ENCODE measurements at places on chromosomes 2 and 18. TPM values are rescaled to one million over a fixed set of nuclear protein-coding genes. Genes with fewer than 3 reads are reported as not detected.

The CIB4 gene
- total RNA-seq: not detected

The GRB14 gene
- 0.53 TPM for total RNA-seq

The FBXO48 gene
- 0.23 TPM for total RNA-seq

The OSR1 gene
- total RNA-seq: not detected

The MAP3K19 gene
- total RNA-seq: not detected

The AQP4 gene
- not detected for total RNA-seq

The NETO1 gene
- total RNA-seq: 2.1 TPM

The ARMC9 gene
- total RNA-seq: 26.9 TPM

The NCKAP1 gene
- 35.8 TPM for total RNA-seq

The LIMS4 gene
- total RNA-seq: 0.19 TPM

Measured in A375 (cell line).